ENCODE measurements at places on chromosomes 2 and 18.

- peak; percentile 14 for DNase-seq
These were observed 50.9 kb upstream of the KCNE4 start for GRCh38 chr2:223000872-223001796.

DNA sequence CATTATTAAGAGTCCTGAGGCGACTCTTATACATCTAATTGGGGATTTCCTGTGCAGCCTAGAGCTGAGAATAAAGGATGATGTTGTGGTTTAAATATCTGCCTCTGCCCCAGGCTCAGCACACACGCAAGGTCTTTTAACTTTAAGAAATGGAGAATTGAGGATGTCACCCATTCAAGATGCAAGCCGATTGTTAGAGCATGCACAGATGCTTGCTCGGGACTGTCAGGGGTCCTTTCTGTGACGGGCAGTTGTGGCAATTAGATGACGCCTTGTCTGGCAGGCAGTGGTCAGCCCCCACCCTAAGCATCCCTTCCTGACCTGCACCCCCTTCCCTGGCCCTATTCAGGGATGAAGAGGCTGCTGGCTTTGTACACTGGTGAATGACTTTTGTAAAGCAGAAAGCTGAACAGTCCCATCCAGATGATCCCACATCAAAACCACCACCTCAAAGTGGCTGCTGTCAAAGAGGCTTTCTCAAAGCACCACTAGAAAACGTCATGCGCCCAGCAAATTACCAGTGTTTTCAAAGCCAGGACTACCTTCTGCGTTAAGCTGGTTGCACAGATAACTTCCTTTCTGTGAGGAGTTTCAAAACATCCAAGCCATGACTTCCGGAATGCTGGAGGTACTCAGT lies 23.7 kb downstream of the FAM178B start:
- DNase-seq: no peak

- no peak for DNase-seq
These were observed 56.1 kb downstream of the NBAS start for GRCh38 chr2:15504882-15505663.

DNA sequence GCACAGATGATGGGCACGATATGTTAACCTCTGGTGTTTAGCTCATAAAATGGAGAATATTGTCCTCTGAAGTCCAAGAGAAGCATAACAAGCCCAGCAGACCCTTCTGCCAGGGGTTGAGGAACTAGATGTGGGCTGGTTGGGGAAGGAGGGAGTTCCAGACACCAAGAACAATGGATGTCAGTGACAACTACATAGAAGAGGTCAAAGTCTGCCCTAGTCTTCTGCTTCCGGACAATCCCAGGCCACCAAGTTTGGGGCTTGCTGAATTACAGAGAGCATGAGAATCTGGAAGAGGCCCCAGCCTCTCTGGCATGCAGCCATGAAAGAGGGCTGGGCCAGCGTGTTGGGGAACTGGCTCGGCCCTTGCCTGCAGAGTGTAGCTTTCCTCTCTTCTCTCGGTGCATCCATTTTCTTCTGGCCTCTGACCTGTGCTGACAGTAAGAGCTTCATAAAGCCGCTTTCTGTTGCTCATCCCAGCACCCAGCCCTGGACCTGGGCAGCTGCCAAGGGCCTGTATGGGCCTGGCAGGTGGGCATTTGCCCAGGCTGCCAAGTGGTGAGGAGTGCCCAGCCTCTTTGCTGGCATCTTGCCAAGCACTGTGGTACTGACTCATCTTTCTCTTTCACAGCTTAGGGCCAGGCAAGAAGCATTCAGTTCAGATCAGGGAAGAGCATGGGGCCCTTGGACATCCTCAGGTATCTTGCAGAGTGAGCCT lies 14.6 kb upstream of the LAPTM4A start:
- no peak for DNase-seq

DNA sequence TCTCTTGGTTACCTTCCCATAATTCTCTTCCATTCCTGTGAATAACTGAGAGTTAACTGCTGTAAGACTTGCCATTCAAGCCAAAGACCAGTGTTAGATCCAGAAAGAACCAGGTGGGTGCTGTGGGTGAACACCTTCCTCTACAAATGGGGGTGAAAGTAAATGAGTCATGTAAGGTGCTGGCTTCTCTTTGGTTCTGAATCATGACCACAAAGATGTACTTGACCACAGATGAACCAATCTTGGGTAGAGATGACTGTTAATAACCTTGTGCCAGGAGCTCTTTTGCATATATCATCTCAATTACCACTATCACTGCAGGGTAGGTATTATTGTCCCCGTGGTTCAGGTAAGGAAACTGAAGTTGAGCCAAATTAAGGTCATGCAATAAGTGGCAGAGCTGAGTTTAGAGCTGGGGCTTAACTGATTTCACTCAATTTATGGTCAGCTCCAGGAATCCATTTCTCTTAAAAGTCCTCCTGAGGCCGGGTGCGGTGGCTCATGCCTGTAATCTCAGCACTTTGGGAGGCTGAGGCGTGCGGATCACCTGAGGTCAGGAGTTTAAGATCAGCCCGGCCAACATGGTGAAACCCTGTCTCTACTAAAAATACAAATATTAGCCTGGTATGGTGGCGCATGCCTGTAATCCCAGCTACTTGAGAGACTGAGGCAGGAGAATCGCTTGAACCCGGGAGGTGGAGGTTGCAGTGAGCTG lies 244.9 kb upstream of the CXCR4 start:
- DNase-seq: no peak

DNA sequence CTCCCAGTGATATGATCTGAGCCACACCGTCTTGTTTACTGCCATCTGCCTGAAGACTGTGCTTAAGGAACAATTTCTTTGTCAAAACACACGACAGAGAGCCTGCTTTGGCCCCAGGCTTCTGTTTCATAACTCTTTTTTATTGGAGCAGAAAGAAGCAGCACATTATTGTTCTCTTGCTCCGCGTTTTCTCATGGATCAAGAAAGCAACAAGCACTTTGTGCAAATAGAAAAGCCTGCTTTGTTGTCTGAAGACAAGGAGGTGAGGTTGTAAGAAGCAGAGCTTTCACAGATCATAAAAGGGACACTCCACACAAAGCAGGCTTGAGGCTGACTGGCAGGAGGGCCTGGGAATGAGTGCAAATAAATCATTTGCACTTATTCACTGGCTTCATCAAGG lies 118.3 kb upstream of the FAM136A start:
- no peak for DNase-seq

- DNase-seq: no peak
These were observed 20.4 kb downstream of the PLA2R1 start for GRCh38 chr2:160042054-160042453.

GRCh38 chr2:2324565-2325101 lies 6.4 kb downstream of the MYT1L start:
- DNase-seq: no peak

DNA sequence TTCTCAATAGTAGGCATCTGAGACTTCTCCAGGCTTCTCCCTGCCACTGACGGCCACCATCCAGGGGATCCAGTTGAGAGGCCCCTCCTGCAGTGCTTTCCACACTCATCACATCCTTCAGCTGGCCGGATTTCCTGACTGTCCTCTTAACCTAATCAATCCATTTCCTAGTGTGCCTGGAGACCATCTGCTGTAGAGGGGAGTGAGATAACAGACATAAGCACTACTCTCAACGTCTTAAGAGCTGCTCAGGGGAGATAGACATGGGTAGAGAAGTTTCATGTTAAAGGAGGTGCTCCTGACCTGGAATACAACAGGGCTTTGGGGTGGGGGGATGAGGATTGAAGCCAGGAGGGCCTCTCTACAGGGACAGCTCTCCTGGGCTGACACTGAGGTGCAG lies 14.2 kb downstream of the SPR start:
- DNase-seq: peak; percentile 87

DNA sequence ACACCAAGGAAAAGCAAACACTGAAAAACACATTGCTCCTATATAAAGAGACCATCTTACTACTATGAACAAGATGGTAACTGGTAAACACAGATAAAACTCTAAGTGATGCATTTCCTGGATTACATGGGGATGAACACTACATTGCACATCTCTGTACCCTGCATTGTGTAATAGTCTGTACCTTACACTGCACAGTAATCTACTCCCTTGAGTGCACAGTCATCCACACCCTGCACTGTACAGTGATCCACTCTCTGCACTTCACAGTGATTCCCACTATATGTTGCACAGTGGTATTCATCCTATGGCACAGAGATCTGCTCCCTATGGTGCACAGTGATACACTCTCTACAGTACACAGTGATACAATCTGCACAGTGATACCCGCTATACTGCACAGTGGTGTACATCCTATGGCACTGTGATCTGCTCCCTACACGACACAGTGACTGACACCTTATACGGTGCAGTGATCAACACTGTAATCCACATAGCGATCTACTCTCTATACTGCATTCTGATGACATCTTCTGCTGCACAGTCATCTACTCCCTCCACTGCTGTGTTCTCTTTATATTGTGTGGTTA lies 462.2 kb upstream of the RGPD4 start:
- DNase-seq: no peak

Measured in mesendoderm (in vitro differentiated cells).